ENCODE measurements at places on chromosomes 6 and 20.
A peak's percentile ranks its signal among the peaks of the same experiment; 100 is the strongest.

- no peak for DNase-seq
Observed at GRCh38 chr6:147238164-147238563, 33.9 kb downstream of the STXBP5 start.

GRCh38 chr20:24545168-24545567, 75.7 kb downstream of the SYNDIG1 start:
- DNase-seq, result no peak

DNA sequence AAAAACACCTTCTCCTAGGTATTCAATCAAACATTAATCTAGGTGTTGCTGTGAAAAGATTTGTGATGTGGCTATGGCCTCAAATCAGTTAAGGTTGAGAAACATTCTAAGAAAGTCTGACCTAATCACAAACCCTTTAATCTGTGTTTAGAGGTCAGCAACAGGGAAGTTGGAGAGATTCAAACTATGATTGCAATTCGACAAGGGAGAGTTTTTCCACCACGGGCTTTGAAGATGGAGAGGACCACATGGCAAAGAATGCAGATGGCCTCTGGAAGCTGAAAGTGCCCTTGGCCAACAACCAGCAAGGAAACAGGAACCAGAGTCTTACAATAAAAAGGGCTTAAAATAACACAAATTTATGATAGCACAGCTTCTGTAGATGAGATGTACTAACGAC, 29.6 kb upstream of the LGSN start:
- peak; percentile 58 for DNase-seq

- DNase-seq, result no peak
Observed at GRCh38 chr6:89917216-89917615, 22.9 kb downstream of the GJA10 start.

DNA sequence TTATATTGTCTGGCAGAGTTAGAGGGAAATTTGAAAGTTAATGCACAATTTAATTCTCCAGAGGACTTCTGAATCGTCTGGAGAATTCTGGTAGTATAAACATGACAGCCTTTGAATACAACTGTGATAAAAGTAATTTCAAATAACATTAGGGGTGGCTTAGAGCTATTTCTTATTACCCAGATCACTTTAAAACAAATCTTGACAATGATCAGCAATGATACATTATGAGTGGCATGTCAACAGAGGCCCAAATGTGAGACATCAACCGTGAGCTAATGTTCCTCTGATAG, 259.1 kb downstream of the HACE1 start:
- no peak for DNase-seq

DNA sequence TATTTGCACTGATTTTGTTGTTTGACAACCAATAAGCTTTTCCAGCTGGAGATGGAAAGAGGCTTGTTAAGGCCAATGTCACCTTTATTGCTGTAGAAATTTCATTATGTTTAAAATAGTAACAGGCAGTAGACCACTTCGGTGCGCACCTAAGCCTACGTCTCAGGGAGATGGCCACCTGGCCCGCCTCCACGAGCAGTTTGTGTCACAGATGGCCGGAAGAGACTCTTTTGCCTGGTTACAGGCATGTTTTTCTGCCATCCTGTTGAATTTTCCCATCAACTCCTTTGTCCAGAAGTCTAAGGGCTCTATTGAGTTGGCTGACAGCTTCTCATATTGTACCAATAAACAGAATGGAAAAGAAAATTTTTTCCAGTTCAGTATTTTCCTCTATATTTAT, 51.0 kb downstream of the SLC9A8 start:
- DNase-seq, result no peak

DNA sequence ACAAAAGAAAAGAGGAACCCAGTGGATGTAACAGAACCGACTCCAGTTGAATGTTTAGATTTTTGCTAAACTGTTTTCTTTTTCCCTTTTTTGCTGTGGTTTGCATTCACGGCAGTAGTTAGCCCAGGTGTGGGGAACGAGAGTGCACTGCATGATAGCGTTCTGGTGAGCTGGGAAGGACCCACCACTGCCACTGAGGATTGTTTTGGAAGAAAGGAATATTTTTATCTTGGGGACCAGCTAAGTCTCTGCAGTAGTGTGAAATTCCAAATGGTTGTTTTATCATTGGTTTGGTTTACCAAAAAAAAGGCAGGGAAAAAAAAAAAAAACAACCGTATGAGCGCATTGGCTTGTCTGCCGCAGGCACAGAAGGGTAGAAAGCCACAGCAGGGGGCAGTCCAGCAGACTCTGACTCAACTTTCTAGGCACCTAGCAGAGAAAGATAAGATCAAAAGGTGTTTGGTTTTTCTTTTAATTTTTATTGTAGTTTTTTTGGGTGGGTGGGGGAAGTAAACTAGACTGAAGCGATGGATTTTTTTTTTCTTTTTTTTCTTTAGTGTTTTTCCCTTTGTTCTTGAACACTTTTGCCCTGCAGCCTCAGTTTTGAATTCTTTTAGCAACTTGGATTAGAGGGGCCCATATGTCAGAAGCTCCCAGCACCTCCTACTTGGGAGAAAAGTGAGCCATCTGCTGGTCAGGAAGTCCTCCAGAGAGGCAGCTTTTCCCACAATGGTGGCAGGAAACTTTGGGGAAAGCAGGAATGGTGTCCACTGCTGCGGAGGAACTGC, 13.5 kb upstream of the RAB5IF start:
- no peak for DNase-seq

DNA sequence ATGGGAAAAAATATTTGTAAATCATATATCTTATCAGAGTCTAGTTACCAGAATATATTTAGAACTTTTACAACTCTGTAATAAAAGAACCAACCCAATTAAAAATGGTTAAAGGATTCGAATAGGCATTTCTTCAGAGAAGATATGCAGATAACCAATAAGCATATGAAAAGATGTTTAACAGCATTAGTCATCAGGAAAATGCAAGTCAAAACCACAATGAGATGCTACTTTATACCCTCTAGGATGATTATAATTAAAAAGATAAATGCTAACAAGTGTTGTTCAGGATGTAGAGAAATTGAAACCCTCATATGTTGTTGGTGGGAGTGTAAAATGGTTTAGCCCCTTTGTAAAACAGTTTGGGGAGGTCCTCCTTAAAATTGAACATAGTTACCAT, 94.1 kb downstream of the LRRC1 start:
- no peak for DNase-seq

- DNase-seq, result no peak
Observed at GRCh38 chr6:130560231-130560630, 194.4 kb downstream of the TMEM200A start.

GRCh38 chr6:160167604-160168399, 46.2 kb downstream of the SLC22A1 start:
- DNase-seq, result no peak

DNA sequence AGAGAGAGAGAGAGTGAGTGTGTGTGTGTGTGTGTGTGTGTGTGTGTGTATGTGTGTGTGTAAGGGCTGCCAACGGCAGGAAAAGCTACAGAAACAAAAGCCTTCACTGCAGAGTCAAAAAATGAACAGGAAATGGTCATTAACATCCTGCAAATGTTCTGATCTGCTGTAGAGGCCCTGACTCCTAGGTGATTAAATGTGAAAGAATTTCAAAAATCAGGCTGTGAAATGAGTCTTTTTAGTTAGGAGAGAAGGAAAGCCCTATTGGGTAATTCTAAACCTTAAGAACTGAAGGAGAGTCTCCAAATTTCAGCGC, 166.5 kb upstream of the MYLIP start:
- no peak for DNase-seq

GRCh38 chr6:115873901-115874300, 186.8 kb downstream of the FRK start:
- DNase-seq, result no peak

DNA sequence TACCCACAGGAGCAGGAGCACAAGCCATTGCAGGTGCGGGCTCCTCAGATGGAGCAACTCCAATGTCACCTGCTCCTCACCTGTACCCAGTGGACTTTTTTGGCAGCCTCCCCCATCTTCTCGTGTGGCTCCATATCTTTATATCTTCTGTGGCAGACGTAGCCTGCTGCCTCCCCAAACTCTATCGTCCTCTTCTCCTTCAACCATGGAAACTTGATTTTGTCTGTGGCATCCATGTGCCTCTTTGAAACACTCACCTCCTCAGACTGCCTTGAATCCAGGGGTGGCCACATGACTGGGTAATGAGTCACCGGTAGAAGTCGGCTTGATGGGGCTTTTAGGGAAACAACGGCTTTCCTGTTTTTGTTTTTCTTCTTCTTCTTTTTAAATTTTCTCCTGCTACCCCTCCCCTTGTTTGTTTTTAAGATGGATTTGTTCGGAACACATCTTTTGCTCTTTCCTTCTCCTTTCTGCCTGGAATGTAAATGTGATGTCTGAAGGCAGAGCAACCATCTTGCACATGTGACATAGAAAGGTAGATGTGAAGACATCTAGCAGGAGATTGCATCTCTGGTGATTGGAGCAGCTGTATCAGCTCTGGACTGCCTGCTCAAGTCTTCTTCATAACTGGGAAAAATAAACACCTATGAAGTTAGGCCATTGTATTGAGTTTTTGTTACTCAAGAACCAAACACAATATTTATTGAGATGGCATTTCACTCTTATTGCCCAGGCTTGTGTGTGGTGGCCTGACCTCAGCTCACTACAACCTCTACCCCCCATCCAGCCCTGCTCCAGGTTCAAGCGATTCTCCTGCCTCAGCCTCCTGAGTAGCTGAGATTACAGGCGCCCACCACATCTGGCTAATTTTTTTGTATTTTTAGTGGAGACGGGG, 69.9 kb upstream of the DDR1 start:
- peak; percentile 92 for DNase-seq

GRCh38 chr20:50310673-50311051, 120.0 kb downstream of the CEBPB start:
- DNase-seq, result no peak

DNA sequence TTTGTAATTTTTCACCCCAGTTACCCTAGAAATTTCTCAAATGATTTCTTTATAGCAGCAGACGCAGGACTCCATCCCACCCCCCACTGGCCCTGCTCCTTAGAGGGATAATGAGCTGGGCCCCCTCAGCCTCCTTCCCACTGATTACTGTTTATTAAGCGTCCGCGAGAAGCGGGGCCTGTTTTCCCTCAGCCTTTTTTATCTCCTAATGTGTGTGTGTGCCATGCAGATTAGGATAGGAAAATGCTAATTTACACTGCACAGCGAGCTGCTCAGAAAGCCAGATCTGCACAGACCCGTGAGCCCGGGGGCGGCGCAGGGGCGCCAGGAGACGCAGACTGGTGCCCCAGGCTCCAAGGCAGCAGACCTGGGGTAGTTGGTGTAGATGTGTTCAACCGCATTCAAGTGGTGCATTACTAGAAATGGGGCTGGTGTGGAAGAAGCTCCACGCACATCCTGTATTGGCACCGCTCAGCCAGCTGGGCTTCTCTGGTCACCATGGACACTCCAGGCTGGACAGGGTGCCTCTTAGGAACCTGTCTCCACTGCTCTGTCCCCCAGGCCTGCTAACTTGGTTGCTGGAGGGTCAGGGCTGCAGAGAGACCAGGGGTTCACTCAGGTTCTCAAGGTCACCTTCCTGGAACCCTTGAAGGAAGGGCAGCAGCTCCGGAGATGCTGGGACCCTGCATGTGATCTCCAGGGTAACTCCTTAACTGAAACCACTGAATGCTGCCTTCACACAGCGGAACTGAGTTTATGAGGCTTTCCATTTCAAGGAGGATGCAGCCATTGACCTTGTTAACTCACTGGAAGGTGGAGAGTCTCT, 256.3 kb downstream of the ERMARD start:
- DNase-seq, result no peak

All from suppressor macrophage treated with lipopolysaccharide for 1 hour (primary cell).